Stimulated activated CD8-positive, alpha-beta memory T cell treated with anti-CD3 and anti-CD28 coated beads, Interleukin-4, amount 100 ng/mL, for 24 hours (primary cell): ENCODE measurements at places on chromosomes 1 and 21.

GRCh38 chr1:221794079-221794670, 52.3 kb upstream of the DUSP10 start:
- DNase-seq: no peak

GRCh38 chr1:36562181-36562685, 79.5 kb upstream of the CSF3R start:
- no peak for DNase-seq

DNA sequence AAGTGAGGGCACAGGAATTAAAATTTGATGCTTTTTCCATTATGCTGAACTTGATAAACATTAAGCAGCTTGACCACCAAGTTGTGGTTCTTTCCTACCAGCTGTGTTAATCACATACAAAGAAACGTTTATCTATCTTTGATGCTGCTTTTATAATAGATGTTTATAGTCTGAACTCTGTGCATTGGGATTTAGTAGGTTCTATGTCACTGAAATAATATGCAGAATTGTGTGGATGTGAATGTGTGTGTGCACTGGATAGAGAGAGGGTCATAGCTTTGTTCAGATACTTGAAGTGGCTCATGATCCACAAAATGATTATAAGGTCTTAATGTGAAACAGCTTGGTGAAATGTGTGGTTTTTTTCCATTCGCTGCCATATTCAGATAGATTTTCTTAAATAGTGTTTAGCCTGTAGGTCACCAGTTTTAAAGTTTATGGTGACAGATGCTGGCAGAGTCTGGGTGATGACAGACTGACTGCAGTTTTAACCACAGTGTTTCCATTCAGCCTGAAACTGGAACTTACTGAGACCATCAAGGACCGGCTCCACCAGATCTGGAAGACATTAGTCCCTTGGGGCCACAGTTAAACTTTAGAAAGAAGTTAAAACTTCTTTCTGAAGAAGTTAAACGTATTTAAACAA, 10.2 kb downstream of the DDI2 start:
- no peak for DNase-seq

DNA sequence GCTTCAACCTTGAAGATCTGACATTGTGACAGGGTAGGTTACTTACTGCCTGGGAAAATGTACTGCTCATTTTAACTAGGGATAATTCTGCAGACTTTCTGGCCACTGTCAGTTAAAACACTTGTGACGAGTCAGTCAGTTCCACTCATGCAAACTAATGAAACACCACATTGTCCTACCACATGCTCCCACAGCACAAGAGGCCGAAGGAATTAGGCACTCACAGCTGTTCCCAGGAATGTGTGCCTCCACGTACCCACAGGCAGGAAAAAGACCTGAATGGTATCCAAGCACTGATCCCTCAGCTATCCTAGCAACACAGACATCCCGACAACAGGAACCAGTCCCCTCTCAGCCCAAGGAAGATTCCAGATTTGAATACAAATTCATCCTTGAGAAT, 12.3 kb downstream of the BCAR3 start:
- no peak for DNase-seq

DNA sequence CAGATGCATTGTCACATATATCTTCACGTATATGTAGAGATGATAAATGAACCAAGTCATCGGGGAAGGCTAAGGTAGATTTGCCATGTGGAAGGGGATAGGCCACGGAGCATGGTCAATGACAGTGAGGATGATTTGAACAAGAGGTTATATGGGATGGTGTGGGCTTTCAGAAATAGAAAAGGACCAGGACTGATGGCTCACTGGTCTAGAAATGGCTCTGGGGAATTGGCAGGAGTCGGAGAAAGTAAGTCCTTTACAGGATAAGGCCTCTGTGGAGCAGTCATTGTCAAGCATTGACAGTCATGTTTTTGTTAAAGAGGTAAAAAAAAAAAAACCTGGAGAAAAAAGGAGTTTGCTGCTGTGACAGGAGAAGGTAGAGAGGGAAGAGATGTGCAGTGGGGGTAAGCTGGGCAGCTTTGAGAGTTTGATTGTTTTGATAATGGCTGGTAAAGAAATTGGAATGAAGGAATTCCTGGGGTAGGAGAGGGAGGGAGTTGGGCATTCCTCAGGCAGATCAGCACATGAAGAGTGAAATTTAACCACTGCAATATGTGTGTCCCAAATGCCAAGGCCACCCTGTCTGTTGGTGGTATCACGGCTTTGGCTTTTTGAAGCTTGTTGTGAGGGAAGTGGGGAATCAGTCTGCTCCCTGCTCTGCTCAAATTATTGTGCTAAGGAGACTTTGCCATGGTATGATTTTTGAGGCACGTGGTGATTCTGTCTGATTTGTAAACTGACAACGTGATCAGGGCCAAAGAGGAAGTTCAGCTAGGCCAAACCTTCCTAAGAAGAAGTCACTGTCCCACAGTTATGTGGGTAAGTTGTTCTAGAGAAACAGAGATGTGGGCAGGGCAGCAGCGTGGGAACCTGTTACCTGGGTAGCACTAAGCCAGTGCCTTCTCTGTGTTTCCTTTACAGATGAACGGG, 26.0 kb downstream of the MACF1 start:
- DNase-seq: peak; percentile 12

DNA sequence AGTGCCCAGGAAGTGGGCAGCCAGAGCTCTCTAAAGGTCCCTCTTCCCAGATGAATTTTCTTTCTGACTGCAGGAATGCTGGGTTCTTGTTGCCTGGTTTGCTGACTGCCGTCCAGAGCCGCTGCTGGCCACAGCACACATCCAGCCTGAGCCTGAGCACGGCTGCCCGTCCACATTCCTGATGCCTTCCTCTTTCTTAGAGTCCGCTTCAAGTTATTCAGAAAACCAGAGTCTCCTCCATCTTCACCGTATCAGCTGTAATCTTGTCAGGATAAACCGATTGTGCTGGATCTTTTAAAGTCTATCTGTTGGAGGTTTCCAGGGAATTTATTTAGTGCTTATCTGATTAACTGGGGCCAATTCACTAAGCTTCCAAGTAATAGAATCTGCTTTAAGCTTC, 84.8 kb upstream of the BCAR3 start:
- DNase-seq: no peak

DNA sequence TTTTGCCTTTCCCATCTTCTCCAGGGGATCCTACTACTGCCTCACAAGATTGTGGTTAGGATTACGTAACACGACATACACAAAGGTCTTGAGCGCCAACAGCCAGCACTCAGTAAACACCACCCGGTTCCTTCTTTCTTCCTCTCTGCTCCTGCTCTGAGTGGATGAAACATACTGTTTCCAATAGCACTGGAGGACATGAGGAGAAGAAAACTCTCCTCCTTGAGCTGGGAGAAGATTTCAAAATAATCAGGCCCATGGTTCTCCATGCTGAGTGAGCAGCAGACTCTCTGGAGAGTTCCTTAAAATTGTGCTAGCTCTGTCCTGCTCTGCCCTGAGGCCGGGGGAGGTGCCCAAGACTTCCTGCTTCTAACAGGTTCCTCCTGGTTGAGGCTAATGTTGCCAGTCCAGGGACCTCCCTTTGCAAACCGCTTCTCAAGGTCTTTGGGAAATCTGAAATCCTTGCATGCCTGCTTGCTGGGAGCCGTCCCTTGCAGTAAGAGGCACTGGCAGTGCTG, 29.4 kb upstream of the MX1 start:
- DNase-seq: no peak

DNA sequence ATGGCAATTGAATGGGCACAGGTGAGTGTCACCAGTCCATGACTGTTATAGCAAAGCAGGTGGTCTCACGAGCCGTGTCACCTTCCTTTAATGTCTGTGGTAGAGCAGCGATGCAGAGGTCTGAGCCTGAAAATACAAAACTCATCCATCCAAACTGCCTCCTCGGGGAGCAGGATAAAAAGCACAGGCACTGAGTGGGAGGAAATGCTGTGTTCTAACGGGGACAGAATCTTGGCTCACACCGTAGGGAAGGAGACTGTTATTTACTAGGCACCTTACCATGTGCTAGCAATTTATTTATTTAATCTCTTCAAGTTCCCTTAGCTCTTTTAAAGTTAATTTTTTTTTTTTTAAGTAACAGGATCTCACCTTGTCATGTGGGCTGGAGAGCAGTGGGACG, 1.2 kb downstream of the ASCL5 start:
- no peak for DNase-seq

- no peak for DNase-seq
These were observed at the start of gene PDE4B for GRCh38 chr1:65792669-65793358. Gene PDE4B (plus strand): TSS chr1:65792895.

GRCh38 chr1:94951509-94952208, 24.7 kb upstream of the CNN3 start:
- DNase-seq: no peak

DNA sequence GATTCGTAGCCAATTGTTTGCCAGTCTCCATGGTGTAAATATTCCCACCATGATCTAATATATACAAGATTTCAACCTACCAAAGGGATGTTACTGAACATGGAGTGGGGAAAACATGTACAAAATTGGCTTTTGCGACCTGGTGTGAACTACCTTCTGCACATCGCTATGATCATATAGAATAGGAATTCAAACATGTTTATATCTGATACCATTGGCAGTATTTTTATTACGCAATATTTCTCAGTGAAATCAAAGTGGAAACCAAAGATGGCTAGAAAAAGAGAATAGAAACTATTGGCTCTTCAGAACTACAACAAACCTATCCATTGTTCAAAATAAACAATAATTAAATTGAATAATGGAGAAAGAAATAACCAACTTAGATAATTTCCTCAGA, 285.1 kb downstream of the TPR start:
- DNase-seq: no peak

DNA sequence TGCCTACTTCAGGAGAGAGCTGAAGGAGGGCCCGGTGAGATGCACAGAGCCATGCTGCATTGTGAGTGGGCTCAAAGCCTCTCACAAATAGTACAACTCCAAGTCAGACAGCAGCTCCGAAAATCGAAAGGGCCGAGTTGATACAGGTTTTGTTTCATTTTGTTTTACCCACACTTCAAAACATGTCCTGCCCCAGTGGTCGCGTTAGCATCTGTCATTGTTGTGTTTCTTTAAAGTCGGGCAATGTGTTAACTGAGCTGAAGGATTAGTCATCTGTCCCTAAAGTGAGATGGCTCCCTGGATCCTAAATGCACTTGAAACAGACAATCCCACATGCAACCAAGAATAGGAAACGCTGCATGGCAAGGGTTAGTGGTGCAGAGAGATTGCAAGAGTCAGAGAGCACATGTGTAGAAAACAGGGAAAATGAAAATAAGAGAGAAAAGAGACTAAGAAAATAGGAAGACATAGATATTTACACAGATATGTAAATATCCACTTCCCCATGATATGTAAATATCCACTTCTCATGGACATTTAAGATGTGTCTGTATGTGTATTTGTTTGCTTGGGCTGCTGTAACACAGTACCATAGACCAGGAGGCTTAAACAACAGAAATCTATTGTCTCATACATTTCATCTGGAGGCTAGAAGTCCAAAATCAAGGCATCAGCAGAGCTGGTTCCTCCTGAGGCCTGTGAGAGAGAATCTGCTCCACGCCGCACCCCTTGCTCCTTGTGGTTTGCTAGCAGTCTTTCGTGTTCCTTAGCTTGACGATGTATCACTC, 131.4 kb upstream of the RAB4A start:
- no peak for DNase-seq

GRCh38 chr1:222828939-222829338, 14.1 kb downstream of the DISP1 start:
- no peak for DNase-seq

DNA sequence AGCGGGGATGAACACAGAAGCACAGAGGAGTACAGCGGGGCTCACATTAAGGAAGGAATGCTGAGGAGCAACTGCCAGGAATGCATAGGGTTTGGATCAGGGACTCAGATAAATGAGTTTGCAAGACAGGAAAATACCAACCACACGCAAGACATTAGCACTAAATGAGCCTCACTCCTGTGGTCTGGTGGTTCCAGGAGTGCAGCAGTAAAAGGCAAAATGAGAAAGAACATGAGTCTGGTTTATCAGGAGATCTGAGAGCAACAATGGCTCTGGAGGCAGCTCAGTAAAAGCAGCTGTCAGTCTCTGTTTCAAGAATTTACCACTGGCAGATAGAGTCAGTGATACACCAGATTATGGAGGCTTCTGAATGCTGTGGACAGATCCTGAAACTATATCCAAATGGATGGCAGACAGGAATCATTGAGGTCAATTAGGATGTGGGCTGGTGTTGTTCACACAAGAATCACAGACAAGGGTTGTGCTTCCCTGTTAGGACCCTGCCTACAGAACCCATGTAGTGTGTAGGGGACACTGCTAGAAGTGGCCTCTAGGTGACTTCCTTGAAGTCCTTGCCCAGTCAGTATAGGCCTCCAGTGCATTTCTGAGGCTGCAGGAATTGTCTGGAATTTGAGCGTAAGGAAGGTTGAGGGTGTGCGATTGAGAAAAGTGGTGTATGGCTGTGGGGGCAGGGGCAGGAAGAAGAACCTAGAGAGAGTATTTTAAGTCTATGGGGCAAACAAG, 50.3 kb downstream of the CASQ2 start:
- no peak for DNase-seq

GRCh38 chr1:68129536-68130250, 79.3 kb upstream of the DIRAS3 start:
- no peak for DNase-seq
